ENCODE measurements at places on chromosomes 1 and 21.
A peak's percentile ranks its signal among the peaks of the same experiment; 100 is the strongest.

- DNase-seq: no peak
These were observed 179.4 kb upstream of the ADAMTS5 start for GRCh38 chr21:27146268-27146667.

- DNase-seq: no peak
These were observed 14.8 kb downstream of the BCAR3 start for GRCh38 chr1:93666613-93667384.

DNA sequence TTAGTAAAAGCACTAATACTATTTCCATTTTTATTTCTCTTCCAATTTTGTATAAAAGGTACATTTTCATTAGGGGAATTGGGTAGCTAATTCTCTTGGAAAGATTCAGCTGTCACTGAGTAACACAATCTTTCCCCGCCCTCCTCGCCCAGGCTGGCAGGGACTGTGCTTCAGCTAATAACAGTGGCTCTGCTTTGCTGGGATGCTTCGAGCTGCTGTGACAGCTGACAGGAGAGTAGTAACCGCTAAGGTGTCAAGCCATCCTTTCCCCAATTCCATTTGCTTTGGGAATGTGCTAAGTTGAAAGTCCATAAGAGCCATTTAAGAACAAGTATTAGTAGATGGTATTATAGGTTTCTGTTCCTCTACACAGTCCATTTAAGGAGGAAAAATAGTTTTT, 106.7 kb upstream of the NRIP1 start:
- no peak for DNase-seq

DNA sequence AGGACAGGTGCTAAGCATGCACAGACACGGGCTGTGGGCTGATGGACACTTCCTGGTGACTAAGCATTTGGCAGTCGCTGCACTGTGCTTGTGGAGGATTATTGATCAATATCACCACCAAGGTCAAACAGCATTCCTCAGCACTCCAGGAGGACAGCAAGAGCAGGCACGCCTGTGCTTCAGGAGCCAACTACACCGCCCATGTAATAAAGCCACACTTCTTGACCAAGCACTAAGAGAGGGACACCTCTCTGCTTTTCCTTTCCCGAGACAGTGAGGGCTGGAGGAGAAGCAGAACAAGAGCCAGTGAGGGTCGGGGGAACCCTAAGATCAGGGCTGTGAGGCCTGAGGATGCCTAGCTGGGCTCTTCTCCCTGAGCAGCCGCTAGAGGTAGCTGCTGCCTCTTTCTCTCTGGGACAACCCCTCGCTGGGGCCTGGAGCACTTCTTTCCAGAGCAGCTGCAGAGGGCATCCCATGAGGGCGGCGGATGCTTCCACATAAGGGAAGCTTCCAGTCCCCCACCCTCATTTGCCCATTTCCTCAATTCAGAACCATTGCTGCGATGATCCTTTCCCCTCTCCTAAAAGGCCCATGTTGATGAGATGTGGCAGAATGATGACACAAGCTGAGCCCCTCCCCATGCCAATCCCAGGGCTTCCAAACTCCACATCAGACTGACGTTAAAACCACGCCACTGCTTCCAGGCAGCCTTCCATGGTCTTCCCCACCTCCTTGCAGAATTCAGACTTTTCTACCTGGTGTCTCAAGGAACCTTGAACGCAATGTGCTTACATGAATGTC, 19.1 kb downstream of the RAB7B start:
- peak; percentile 29 for DNase-seq

- DNase-seq: no peak
These were observed 248.4 kb downstream of the DENND1B start for GRCh38 chr1:197526736-197527371.

DNA sequence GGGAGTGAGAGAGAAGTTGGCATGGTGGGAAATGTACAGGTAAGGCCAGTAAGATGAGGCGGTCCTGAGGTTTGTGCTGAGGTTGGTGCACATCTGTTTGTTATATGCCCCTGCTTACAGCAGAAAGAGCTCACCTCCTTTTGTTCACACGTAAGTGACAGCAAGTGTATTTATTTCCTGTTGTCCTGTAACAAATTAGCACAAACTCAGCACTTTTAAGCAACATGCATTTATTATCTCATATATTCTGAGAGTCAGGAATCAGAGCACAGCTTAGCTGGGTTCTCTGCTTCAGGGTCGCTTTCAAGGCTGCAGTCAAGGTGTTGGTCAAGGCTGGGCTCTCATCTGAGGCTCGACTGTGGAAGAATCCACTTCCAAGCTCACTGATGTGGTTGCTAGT, 45.8 kb downstream of the TENT5C start:
- DNase-seq: no peak

DNA sequence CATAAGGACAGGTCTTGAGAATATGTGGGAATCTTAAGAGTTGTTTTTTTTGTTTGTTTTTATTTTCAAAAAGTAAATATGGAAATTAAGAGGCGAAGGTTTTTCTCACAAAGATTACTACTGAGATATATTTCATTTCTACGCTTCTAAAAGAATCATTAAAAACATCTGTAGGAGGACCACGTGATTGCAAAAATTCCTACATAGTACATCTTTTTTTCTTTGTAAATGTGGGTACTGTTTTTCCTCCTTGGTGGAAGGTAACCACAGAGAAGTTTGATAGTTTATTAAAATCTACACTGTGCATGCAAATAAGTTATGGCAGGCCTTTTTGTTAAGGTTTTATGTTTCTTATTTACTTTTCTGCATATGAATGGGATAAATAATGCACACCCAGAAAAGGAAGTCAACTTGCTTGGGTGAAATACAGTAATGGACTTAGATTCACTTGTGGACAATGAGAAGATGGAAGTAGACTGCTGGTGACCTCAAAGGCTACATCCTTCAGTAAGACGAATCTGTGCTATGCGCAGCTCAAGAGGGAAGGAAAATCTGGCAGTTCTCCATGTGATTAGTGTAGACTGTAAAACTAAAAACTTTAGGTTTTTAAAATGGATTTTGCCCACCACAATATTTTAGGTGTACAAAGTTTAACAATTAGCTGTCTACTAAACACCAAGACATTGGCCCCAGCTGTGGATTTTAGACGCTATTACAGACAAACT, 2.0 kb downstream of the AK5 start:
- no peak for DNase-seq

- DNase-seq: no peak
These were observed 1.7 kb downstream of the BACE2 start for GRCh38 chr21:41169701-41170100.

DNA sequence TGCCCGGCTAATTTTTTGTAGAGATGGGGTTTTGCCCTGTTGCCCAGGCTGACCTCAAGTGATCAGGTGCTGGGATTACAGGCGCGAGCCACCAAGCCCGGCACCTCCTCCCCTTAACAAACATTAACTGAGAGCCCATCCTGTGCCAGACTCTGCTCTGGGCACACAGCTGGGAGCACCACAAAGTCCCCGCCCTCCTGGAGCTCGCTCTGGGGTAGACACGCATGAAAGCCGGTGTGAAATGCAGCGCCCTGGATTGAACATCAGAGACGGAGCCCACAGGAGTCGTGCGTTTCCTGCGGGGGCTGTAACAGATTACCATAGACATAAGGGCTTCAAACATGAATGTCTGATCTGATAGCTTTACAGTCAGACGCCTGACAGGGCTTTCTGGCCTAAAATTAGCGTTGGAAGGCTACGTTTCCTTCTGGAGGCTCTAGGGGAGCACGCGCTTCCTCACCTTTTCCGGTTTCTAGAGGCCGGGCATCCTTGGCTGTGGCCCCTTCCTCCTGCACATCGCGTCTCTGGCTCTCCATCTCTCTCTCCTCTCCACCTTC, 14.3 kb downstream of the SLC27A3 start:
- no peak for DNase-seq

DNA sequence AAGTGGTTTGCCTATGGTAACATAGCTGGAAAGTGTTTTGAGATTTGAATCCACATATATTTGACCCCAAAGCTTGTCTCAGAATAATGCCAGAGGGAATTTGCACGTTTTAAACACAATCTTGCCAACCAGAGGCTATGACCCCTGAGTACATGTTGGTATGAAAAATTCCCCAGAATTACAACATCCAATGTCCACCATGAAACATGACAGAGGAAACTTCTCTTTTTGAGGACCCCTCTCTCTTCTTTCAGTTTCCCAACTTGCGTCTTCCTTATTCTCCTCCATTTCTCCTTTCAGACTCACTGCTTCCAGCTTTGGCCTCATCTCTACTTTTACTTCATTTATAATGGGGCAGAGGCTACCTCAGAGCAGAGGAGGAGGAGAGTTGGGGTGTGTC, 5.5 kb upstream of the KCNJ9 start:
- no peak for DNase-seq
